ENCODE measurements at places on chromosomes 3 and 15.

GRCh38 chr3:42228796-42229195, 37.2 kb downstream of the CCK start:
- DNase-seq, result no peak

DNA sequence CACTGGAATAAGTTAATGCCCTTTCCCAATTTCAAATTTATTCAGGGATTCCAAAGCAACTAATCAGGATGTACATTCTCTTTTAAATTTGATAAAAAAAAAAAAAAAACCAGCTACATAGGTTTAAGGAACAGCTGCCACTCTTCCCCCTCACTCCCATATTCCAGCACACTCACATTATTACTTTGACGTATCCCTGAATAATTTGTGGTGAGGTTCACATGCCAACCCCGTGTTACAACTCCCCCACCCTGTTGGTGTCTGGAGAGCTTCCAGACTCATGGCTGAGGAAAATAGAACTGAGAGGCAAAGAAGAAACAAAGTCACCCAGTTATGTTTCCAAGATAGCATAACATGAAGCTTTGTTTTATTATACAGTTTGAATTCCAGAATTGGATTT, 300.5 kb upstream of the MME start:
- no peak for DNase-seq

- no peak for DNase-seq
These were observed 22.6 kb downstream of the GUCA1C start for GRCh38 chr3:108931035-108931434.

GRCh38 chr15:93703092-93703739, 528.1 kb upstream of the MCTP2 start:
- no peak for DNase-seq

Data from right hindlimb (tissue), 1 donor.